ENCODE measurements at places on chromosomes 5 and 9.

GRCh38 chr9:34493972-34494535 is 28.7 kb downstream of the ENHO start:
- no peak for DNase-seq

GRCh38 chr9:4382722-4383317 is 83.0 kb upstream of the GLIS3 start:
- DNase-seq = no peak

DNA sequence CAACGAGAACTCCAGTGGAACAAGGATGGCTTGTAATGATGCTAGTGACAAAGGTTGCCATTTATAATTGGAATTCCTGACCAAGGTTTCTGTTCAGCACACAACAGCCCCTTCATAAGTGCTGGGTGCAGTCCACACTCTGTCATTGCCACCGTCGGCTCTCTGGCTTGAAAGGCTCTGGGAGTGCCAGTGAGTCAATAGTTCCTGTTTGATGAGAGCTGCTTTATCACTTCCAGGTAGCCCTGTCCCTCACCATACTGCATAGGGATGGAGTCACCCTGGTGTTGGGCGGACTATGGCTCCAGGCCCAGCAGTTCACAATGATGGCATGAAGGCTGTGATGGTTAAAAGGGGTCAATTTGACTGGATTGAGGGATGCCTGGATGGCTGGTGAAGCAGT is 34.6 kb upstream of the SEMA4D start:
- no peak for DNase-seq

DNA sequence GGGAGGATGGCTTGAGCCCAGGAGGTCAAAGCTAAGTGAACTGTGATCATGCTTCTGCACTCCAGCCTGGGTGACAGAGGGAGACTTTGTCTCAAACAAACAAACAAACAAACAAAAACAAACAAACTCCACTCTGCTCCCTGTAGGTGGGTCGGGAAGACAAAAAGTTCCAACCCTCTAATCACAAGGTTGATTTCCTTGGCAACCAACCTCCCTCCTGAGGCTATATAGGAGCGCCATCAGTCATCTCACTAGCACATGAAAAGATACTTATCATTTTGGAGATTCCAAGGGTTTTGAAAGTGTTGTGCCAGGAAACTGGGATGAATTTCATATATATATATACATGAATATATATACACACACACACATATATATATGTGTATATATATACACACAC is 160.5 kb downstream of the TUSC1 start:
- DNase-seq = no peak

DNA sequence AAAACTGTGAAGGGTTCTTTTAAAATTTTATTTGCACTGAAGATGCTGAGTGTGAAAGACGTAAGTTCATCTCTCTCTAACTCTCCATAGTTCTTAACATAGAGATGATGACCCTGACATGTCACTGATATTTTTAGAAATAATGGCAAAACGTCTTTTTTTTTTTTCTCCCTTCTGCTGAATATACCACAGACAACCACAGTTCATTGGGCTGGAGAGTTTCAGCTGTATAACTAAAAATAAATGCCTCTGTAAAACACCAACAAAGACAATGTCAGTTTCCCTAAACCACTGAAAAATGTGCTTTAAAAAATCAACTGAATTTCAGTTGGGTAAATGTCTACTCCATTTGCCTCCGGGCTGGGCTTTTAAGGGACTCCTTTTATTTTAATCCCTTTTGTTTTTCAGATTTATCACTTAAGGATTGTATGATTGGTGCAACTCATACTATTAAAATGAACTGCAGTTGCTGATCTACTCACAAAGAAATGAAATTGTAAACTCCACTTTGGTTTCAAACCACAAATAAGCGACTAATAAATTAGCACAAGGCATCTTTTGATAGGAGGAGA is 830.9 kb upstream of the WWC1 start:
- DNase-seq = no peak

- no peak for DNase-seq
Observed at GRCh38 chr5:59130431-59130830, 547.6 kb downstream of the RAB3C start.

- no peak for DNase-seq
Observed at GRCh38 chr9:78314953-78315870, 18.3 kb downstream of the PSAT1 start.

DNA sequence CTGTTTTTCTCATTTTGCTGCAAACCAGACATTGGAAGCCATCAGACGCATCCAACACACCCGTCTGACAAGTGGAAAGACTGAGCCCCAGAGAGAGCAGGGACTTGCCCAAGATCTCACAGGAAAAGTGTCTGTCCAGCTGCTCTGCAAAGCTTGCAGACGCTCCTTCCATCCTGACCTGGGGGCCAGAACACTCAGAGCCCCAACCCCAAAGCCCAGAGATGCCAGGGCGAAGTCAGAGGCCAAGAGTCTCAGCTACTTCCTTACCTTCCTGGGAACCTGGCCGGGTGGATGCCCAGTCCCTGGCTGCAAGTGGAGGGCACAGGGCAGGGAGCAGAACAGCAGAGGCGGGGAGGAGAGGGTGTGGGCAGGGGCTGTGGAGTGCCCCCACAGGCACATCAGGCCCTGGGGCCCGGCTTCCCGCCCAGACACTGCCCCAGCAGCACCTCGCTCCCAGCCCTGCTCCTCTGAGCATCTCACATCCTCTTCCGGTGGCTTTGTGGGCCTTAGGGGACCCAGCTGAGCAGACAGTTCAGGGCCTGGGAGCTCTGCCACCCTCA is 9.7 kb upstream of the RALGDS start:
- no peak for DNase-seq

DNA sequence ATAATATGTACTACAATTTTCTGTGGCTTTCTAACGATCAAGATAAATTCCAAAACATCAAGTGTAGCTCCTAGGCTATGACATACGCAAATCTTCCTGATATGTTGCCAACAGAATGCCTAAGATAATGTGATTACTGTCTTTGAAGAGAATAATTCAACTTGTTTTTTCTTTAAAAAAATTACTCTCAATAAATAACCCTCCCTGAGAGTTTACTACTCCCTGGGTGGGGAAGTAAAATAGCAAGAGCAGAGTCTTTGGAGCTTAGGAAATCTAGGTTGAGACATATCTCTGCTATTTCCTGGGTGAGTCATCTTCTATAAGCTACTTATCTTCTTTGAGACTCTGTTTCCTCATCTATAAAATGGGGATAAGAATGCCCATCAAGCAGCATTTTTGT is 201.2 kb downstream of the ACTL7B start:
- DNase-seq = no peak

GRCh38 chr5:151004499-151004898 is 15.9 kb upstream of the GPX3 start:
- no peak for DNase-seq

DNA sequence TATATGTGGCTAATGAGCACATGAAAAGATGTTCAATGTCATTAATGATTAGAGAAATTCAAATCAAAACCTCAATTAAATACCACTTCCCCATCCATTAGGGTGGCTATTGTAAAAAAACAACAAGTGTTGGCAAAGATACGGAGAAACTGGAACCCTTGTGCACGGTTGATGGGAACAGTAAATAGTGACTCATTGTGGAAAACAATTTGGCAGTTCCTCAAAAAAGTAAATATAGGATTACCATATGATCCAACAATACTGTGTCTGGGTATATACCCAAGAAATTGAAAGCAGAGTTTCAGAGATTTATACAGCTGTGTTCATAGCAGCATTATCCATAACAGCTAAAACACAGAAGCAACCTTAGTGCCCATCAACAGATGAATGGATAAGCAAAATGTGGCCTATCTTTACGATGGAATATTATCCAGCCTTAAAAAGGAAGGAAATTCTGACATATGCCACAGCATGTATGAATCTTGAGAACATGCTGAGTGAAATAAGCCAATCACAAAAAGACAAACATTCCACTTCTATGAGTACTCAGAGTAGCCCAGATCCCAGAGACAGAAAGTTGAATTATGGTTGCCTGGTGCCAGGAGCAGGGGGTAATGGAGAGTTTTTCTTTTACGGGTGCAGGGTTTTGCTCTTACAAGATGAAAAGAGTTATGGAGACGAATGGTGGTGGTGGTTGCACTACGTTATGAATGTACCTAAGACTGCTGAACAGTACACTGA is 41.4 kb upstream of the LRRC14B start:
- DNase-seq = no peak

GRCh38 chr5:131169810-131170539 is 769 bp upstream of the LYRM7 start:
- no peak for DNase-seq

DNA sequence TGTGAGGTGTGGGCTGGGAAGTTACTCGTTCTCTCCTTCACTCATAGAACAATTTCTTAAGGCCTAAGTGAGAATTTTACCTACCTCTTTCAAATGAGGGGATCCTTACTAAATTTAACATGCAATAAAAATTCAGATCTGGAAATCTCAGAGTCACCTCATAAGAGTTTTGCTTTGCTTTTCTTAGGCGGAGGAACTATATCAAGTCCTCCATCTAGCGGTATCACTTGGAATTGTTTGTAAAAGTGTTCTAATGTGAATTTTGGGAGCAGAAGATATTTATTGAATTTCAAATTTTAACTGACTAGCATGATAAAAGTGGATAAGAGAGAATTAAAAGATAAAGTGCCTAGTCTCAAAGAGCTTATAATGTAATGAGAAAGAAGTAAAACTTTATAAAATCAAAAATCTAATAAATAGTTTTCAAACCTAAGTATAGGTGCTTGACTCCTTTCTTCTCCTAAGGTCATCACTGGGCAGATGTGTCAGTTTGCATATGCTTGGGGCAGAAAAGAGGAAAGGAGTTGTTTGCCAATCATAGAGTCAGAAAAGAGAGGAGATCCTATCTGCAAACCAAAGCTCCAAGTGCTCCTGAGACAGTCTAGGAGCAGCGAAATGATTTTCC is 145.7 kb upstream of the DAB2 start:
- DNase-seq = no peak

- no peak for DNase-seq
Observed at GRCh38 chr5:153782589-153783361, 255.9 kb downstream of the FAM114A2 start.

DNA sequence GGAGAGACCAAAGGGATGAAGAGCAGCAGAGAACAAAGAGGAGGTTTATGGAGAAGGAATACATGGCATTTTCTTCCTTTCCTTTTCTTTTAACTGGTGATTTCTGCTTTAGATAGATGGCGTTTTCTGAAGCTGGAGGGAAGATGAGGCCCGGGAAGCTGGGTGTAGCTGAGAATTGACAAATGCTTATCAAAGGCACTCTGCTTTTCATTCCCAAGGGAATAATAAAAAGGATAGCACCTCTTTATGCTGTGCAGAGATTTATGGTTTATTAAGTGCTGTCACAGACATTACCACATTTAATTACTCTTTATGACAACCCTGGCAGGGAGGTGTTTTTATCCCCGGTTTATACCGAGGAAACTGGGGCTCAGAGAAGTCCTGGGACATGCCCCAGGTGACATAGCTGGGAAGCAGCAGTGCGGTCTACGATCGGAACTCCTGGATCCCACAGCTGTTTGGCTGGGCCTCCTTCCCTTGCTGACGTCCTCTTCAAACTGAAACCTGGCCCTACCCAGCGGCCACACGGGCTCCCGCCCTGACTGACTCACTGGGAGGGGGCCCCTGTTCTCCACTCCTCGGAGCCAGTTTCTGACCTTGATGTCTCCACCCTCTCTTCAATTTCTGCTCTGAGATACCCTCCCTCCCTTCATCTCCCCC is 8.2 kb upstream of the EPB41L4B start:
- no peak for DNase-seq

GRCh38 chr9:78490231-78490630 is 193.3 kb downstream of the PSAT1 start:
- no peak for DNase-seq

DNA sequence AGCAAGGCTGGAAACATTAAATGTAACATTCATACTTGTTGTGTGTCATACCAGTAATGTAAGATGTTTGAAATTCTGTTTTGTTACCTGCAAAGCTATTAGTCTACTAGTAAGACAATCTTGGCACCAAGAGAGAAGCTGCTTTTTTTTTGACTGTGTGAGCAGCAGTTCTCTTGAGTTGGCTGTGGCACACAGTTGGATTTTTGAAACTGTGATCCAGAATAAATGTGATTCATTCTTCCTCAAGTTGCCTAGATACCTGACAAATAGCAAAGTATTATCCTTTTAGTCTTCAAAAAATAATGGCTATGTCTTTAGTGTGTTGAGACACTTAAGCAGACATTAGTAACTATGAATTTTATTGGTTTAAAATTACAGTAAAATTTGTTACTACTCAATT is 57.2 kb upstream of the HAPLN1 start:
- DNase-seq = no peak

- DNase-seq = no peak
Observed at GRCh38 chr5:158026304-158027031, 167.5 kb upstream of the CLINT1 start.

DNA sequence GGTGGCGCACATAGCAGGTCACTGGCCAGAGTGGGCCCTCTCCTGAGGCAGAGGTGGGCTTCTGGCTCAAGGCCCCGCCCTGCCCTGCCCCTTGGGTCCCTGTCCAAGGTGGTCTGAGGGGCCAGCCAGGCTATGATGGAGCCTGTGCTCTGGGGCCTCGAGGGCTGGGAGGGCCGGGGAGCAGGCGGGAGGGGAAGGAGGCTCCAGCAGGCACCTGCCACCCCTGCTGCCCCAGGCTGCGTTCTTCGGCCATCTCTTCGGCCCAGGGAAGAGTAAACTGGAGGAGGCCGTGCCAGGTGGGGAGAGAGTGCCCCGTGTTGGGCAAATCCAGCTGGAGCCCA is 14.6 kb downstream of the FIBCD1 start:
- no peak for DNase-seq
